ENCODE measurements at places on chromosomes 2 and 18.

GRCh38 chr2:42141687-42142546 is 27.2 kb upstream of the EML4 start:
- DNase-seq, result peak; percentile 46

DNA sequence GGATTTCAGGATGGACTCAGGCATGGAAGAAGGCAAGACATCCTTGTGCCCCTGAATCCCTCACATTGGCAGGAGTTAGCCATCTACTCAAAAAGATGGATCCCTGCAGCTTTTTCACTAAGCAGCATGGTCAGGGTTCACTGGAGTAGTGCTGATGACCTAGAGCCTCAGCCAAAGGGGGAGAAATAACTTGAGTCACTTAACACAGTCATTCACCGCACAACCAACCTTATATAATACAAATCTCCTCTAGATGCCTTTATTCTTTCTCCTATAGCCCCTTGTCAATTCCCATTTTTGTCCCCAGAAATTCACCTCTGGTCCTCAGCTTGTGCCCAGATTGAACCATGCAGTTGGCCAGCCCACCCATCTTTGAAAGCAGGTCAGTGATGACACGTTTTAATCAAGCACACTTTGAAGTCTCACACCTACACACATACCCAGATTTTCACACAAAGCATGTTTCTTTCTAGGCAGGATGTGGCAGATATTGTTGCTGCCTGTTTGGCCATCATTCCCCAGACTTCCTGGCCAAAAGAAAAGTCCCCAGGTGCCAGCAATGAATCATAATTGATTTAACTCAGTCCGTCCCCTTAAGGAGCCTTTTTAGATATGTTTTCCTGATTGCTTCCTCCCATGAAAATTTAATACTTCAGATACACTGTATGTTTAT is 84.2 kb downstream of the LBH start:
- no peak for DNase-seq

DNA sequence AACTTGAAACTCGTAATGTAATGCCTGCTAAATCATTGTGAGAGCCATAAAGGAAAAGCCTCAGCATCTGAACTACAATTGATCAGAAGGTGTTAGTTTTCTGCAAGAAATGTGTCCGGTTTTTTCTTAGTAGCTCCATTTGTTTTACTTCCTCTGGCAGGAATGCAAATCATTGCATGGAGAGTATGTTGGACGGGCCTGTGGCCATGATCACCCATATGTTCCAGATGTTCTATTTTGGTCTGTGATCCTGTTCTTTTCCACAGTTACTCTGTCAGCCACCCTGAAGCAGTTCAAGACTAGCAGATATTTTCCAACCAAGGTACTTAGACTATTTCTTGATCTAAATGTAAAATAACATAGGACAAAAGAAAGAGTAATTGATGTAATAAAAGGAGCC is 126.6 kb downstream of the DPP4 start:
- no peak for DNase-seq

DNA sequence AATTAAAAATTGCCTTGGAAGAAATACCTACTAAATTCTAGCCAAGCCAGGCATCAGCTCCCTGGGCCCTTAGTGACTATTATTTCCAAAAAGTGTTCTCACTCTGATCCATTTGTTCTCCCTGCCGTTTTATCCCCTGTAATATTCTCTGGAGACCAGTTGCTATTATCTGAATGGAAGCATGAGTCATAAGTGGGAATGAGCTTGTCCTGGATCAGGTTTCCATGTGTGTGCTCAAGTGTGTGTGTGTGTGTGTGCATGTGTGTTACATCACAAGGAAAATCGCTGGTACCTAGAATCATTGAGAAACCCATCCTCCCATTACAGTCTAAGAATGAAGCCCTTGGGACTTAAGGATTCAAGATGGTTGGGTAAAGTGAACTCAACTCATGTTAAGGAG is 130.3 kb upstream of the CXCR4 start:
- DNase-seq, result no peak

- no peak for DNase-seq
Observed at GRCh38 chr2:96073170-96073775, 38.6 kb upstream of the GPAT2 start.

GRCh38 chr18:57759650-57760049 is 43.5 kb downstream of the ATP8B1 start:
- no peak for DNase-seq

DNA sequence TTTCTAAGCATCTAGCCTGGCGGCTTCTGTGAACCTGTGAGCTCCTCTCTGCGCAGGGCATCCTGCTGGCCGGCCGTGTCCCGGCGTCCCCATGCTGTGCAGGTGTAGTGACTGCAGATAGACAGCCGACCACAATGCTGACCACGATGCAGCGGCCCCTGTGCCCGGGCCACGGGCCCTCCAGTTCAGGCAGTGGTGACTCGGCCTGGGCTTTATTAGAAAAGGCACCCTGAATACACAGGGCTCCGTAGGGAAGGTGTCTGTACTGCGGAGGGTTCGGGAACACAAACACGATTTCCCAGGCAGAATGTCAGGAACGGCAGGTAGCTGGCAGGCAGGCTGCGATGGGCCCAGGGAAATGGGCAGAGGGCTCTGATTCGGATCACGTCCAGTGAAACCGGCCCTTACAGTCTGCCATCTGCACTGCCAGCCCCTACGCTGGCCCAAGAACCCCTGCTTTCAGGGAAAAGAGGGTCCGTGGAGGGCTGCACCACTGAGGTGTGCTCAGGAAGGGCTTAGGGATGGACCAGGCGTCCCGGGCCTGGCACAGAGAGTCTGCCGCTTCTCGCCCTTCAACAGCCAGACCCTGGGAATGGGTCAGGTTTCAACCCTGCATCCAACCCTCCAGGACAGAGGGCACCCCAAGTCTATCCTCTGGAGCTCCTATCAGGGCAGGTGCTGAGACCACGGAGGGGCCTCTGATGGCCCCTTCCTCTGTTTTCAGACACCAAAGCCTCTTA is 196.5 kb downstream of the HDAC4 start:
- DNase-seq, result no peak

GRCh38 chr2:117714110-117714509 is 100.4 kb upstream of the DDX18 start:
- peak; percentile 14 for DNase-seq

- DNase-seq, result no peak
Observed at GRCh38 chr2:177989029-177989885, 83.3 kb downstream of the PDE11A start.

- no peak for DNase-seq
Observed at GRCh38 chr2:118763797-118764196, 83.7 kb downstream of the EN1 start.

- DNase-seq, result no peak
Observed at GRCh38 chr2:45498661-45499550, 112.2 kb downstream of the SRBD1 start.

DNA sequence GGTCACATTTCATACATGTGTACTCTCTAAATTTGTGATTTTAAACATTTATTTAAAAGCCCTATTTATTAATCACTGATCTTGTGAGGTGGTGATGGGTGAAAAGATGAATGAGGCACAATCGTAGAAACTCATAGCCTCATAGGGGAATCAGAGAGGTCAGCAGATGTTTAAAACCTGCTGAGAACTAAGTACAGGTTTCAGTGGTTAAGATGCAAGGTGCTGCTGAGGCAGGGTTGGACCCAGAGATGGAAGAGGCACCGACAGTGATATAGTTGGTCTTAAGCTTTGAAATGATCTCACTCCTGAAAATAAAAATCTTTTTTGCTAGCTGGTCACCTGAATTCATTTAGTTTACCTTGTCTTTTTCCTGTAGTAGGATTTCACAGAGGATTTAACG is 49.6 kb downstream of the LINC00305 start:
- no peak for DNase-seq

GRCh38 chr2:60414495-60415138 is 138.8 kb downstream of the BCL11A start:
- DNase-seq, result no peak

- no peak for DNase-seq
Observed at GRCh38 chr18:63679820-63680606, 18.3 kb upstream of the SERPINB3 start.

GRCh38 chr2:17879913-17880274 is 1.4 kb downstream of the KCNS3 start:
- DNase-seq, result no peak

GRCh38 chr2:197666277-197666676 is 9.1 kb downstream of the RFTN2 start:
- no peak for DNase-seq

- no peak for DNase-seq
Observed at GRCh38 chr2:187316040-187316439, 132.0 kb downstream of the CALCRL start.

- no peak for DNase-seq
Observed at GRCh38 chr18:76126327-76126726, 368.7 kb downstream of the ZNF516 start.

GRCh38 chr2:197969391-197969893 is 165.0 kb downstream of the PLCL1 start:
- DNase-seq, result no peak

DNA sequence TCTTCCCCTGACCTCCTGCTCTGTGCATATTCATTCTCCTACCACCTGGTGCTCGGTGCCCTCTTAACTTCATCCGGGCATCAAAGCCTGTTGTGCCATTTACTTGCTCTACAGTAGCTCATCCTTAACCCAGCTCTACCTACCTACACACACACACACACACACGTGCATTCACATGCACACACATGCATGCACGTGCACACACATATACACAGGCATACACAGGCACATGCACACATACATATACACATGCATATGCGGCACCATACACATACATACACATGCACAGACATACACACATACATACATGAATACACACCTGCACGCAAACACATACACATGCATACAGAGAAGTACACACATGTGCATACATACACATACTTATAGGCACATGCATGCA is 14.5 kb downstream of the MAL start:
- no peak for DNase-seq

GRCh38 chr2:239119346-239120126 is 271.7 kb downstream of the TWIST2 start:
- no peak for DNase-seq

- DNase-seq, result peak; percentile 72
Observed at GRCh38 chr18:23918395-23919032, 96.0 kb upstream of the TTC39C start.

DNA sequence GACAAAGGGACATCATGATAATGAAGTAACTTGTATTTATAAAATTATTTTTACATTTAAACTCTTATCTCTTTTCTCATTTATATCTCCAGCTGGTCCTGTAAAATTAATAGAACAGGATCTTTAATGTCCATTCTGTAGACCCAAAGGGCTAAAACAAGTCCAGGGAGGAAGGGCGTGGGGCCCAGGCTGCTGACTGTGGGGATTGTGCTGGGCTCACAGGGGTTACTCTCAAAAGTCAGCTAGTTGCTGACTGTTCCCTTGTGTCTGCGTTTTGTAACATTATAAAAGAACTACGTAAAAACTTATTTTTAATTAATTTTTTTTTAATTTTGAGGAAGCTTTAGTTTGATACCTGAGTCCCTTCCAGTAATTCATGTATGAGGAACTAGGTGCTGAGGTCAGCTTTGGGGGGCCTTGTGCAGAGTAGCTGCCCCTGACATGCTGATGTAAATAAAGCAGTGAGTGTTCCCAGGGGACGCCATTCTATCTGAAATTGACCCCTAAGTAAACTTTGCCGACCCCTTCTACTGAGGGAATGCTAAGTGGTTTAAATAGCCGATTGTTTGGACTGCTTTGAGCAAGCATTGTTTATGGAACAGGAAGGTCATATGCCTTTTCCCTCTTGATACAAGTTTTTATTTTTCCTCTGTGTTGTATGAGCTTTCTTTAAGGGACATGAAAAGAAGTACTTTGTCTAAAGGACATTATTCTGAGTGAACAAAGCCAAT is 56.4 kb downstream of the MERTK start:
- no peak for DNase-seq

DNA sequence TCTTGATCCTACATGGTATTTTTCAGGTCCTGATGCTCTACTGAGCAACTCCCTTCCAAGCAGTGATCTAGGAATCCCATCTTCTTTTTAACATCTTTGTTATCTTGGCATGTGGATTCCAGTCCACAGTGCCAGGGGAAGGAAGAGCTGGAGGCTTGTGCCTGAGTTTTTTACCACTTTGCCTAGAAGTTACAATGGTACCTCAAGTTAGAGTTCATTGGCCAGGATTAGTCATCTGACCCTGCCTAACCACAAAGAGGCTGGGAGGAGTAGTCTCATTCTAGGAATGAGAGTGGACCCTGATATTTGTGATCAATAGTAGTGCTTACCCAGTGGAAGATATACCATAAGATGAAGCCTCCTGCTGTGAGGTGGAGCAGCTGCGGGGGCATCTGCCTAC is 109.3 kb downstream of the ADCYAP1 start:
- DNase-seq, result no peak

DNA sequence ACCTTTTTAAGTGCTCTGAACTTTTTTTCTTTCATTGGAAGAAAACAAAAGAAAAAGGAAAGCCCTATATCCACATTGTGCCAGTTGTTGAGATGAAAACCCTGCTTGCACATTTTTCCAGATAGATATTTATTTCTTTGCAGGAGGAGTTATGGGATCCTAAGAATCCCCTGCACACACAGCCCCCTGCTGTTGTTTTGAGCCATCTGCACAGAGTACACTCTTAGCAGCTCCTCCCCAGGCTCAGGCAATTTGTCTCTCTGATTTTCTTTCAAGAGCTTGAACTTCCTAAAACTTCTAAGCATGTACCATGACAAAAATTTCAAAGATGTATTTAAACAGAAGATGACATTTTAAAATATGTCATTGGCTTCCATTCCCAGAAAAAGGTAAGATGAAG is 436.9 kb downstream of the METTL4 start:
- no peak for DNase-seq

DNA sequence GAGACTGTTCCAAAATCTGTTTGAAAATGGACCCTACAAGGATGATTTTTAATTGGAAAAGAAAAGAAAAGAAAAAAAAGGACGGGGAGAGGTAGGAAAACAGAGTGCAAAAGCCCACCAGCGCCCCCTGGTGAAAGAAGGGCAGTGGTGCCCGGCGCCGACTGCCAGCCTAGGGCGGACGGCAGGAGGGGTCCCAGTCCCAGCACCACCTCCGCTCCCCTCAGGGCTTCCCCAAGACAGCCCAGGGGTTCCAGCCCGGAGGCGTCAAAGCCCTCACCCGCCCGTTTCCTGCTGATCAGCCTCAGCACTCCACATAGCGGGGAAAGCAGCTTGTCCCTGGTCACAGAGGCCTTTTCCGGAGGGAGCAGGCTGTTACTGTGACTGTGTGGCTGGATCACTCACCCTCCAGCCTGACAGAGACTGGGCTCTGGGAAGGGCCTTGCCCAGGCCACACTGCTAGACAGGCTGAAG is 213.9 kb downstream of the TFCP2L1 start:
- DNase-seq, result peak; percentile 27

GRCh38 chr2:177467646-177468045 is 75.1 kb downstream of the AGPS start:
- no peak for DNase-seq

GRCh38 chr2:8537562-8538155 is 144.2 kb upstream of the ID2 start:
- DNase-seq, result no peak

GRCh38 chr2:217412721-217413120 is 552.9 kb upstream of the TNP1 start:
- peak; percentile 14 for DNase-seq

GRCh38 chr2:207205173-207205957 is 39.6 kb upstream of the KLF7 start:
- DNase-seq, result no peak

- no peak for DNase-seq
Observed at GRCh38 chr2:241159116-241159515, 8.8 kb downstream of the PPP1R7 start.

All from Ammon's horn (tissue), 1 donor.